Stimulated activated CD8-positive, alpha-beta memory T cell treated with anti-CD3 and anti-CD28 coated beads, Interleukin-4, amount 100 ng/mL, for 4 hours (primary cell): ENCODE measurements at places on chromosomes 6 and 20.

DNA sequence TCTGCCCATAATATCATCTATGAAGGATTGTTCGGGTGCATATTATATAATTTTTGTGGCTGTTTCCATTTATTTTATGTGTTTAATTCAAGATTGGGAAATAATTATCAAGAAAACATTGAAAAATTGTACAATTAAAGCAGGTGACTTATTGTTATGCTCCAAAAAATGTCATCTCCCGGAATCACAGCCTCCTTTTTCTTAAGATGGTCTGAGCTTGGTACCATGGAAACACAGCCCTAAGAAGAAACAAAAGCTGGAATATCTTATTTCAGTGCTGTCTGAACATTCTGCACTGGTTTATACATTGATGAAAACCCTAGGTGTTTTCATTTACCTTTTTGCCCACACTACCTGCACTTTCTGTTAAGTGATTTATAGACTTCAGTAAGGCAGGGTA is 367.2 kb downstream of the ARHGAP18 start:
- DNase-seq: no peak

GRCh38 chr20:13059398-13060136 is 50.8 kb downstream of the SPTLC3 start:
- DNase-seq: no peak

DNA sequence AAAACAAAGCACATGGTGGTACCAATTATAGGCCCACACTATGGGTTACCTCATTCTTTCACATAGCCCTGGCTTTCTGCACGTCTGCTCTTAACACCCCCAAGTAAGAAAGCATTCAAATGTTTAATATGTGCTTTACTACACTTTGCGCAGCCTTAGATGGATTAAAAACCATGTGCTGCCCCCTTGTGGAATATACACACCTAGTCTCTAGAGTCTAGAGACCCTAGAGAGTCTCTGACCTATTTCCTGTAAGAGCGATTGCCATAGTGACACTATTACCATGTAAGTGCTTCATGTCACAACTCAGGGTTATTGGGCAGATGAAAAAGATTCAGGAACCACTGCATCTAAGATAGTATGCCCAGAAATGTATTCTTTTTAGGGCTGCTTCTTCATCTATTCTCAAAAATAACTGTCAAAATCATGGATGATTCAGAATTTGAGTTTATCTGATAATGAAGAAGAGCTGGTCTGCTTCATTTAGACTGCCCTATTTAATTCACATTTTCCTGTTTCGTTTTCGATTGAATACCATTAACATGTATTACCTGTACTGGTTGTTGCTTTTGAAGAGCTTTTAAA is 186.3 kb downstream of the ADGB start:
- DNase-seq: no peak

DNA sequence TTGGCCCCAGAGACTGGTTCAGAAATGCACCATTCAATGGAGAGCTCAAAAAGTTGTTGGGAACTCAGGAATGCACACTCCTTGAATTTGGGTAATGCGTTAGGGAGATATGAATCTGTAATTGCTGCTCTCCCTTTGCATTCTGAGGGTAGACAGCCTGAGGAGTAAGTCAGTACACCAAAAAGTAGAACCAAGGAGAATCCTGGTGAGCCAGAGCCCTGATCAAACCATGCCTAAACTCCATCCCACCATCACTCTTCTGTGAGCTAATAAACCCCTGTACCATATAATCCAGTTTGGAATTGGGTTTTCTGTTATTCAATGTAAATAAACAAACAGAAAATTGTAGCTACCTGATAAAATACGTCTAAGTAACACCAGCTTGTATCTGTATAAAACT is 90.2 kb downstream of the KIF16B start:
- DNase-seq: no peak

DNA sequence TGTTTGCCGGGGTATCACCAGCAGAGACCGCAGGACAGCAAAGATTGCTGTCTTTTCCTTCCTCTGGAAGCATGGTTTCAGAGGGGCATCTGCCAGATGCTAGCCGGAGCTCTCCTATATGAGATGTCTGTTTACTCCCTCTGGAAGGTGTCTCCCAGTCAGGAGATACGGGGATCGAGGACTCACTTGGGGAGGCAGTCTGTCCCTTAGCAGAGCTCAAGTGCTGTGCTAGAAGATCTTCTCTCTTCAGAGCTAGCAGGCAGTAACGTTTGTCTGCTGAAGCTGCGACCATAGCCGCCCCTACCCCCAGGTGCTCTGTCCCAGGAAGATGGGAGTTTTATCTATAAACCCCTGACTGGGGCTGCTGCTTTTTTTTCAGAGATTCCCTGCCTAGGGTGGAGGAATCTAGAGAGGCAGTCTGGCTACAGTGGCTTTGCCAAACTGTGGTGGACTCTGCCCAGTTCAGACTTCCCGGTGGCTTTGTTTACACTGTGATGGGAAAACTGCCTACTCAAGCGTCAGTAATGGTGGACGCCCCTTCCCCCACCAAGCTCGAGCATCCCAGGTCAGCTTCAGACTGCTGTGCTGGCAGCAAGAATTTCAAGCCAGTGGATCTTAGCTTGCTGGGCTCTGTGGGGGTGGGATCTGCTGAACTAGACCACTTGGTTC is 133.0 kb upstream of the FLRT3 start:
- no peak for DNase-seq
